ENCODE measurements at places on chromosomes 2 and 18. TPM values are rescaled to one million over a fixed set of nuclear protein-coding genes. Genes with fewer than 3 reads are reported as not detected.

- no peak for DNase-seq
Measured at GRCh38 chr2:203650860-203651613, 55.4 kb upstream of the CD28 start.

GRCh38 chr18:21112543-21113105, 1.0 kb upstream of the ROCK1 start:
- DNase-seq, result no peak

GRCh38 chr2:48759682-48760081, 4.2 kb upstream of the LHCGR start:
- DNase-seq, result no peak

DNA sequence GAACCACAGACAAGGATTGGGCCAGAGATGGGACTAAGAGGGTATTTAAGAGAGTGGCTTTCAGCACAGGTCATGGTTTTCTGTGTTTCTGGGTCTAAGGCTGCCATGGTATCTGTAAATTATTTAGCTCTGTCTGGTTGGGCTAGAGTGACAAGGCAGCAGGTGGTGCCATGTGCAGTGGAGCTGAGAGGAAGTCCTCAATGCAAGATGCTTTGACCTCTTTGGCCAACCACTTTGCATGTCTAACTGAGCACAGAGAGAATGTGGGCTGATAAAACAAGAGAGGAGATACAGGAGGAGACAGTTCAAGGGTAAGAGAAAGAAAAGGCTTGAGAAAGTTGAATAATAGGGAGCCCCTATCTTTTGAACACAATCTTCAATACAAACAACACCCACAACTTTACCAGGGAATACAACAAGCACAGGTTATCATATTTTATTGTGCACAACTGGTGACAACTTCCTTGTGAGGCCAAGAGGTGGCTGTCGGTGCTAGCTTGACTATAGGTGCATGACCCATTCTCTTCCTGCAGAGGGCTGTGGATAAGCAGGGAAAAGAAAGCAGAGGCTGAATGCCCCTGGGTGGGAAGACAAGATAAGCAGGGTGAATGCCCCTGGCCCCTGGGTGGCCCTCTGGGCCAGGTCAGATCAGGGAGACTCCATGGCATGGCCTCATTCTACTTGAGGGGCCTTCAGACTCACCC, 12.3 kb downstream of the FLACC1 start:
- no peak for DNase-seq

GRCh38 chr2:239061824-239062570, 214.1 kb downstream of the TWIST2 start:
- DNase-seq, result no peak

The FBXO48 gene
- 0.82 TPM for total RNA-seq

The SAG gene
- 0.82 TPM for total RNA-seq

The KCNG2 gene
- total RNA-seq, result under 0.01 TPM
